CD4-positive, alpha-beta T cell treated with Interleukin-1 beta for 1 hour (primary cell): ENCODE measurements at places on chromosomes 12 and 14.

- no peak for DNase-seq
Observed at GRCh38 chr12:67818459-67818903, 169.9 kb downstream of the DYRK2 start.

DNA sequence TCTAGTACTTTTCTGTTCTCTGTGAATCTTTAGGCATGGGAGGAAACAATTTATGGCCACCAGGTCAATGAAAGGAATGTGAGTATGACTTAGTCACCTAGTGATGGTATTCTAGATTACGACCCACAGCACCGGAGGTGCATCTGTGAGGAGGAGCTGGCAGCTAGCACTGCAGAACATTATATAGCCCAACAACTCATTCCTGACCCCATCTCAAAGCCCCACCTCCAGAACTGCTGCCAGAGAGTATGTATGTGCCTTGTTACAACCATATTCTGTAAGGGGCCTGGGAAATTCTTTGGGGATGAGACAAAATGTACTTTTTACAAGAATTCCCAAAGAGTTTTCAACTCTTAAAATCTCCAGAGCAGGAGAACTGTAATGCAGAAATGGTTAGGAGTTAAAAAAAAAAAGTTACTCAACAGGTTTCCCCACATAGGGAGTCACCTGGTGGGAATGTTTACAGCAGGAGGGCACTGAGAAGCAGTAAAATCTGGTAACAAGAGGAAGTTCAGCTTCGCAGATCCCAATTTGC is 34.9 kb upstream of the CERS5 start:
- DNase-seq: no peak

- DNase-seq: no peak
Observed at GRCh38 chr12:128592220-128592744, 231.5 kb downstream of the SLC15A4 start.

DNA sequence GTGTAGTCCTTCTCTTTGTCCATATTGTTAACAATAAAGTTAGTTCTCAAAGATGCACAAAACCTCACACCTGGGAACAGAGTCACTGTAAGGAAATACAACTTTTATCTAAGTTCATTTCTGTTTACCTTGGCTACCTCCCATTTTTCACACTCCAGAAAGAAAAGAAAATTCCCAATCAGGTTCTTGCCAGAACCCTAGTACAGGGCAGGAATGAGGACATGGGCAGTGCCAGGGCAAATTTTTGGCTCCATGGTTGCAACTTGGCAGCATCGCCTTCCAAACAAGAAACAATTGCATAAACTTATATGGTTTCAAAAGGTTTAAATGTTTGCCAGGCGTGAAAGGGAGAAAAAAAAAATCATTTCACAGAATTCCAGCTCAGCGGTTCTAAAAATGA is 296.3 kb upstream of the PRKD1 start:
- DNase-seq: no peak

DNA sequence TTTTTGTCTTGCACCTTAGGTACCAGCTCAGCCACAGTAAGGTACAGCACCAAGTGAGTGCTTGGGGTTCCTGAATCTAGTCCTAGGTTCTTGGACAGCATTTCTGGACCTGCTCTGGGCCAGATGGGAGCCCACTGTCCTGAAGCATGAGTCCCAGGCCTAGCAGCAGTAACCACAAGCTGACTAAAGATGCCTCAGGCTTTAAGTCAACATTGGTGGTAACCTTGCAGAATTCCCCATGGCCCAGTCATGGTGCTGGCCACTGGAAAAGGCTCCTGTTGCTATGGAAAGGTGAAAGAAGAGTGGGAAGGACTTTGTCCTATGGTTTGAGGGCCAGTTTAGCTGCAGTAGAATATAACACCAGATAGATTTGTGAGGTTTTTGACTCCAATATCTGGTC is 86.9 kb upstream of the CLEC14A start:
- no peak for DNase-seq
